ENCODE measurements at places on chromosomes 5 and 9. TPM values are rescaled to one million over a fixed set of nuclear protein-coding genes. Genes with fewer than 3 reads are reported as not detected.

GRCh38 chr5:21391506-21391905 is 1403.5 kb upstream of the CDH18 start:
- no peak overlapping the region for H3K27ac ChIP-seq
- H3K4me3 ChIP-seq: no peak overlapping the region
- H3K4me1 ChIP-seq: no peaks in the 10 kb centered on the region
- DNase-seq: peak; percentile 20
- H3K27me3 ChIP-seq: no peaks in the 10 kb centered on the region

The DOK3 gene
- 1.4 TPM for total RNA-seq

DNA sequence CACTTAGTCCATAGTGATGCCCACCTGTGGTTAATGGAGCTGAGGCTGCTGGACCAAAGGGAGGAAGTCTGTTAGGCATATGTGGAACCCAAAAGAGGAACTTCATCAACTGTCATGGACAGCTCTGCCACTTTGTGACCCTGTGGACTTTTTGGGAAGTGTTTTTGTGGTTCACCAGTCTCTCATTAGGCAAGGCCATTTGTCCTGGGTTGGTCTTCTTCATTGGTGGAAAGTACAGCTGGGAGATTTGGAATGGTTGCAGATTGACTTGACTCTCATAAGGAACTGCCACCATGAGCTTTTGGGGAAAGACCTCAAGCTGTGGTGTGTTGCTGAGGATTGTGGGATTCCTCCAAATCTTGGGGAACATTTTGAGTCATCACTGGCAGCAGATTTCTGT is 31.9 kb upstream of the IL12B start:
- DNase-seq: no peak
- no peak overlapping the region for H3K4me3 ChIP-seq
- H3K27me3 ChIP-seq: no peaks in the 10 kb centered on the region
- H3K4me1 ChIP-seq: no peaks in the 10 kb centered on the region
- H3K36me3 ChIP-seq: no peaks in the 10 kb centered on the region

GRCh38 chr9:81245254-81245956 is 443.9 kb downstream of the TLE1 start:
- no peak overlapping the region for H3K27ac ChIP-seq
- no peak for DNase-seq
- no peaks in the 10 kb centered on the region for H3K36me3 ChIP-seq
- no peak overlapping the region for H3K4me3 ChIP-seq
- no peaks in the 10 kb centered on the region for H3K4me1 ChIP-seq

- no peak overlapping the region for H3K27ac ChIP-seq
- H3K27me3 ChIP-seq: peaks cover 4% of the 10 kb centered on the region
- no peaks in the 10 kb centered on the region for H3K4me1 ChIP-seq
- no peaks in the 10 kb centered on the region for H3K36me3 ChIP-seq
- DNase-seq: no peak
These were observed 18.5 kb downstream of the PAEP start for GRCh38 chr9:135579889-135580660.

The KCNV2 gene
- not detected for total RNA-seq

DNA sequence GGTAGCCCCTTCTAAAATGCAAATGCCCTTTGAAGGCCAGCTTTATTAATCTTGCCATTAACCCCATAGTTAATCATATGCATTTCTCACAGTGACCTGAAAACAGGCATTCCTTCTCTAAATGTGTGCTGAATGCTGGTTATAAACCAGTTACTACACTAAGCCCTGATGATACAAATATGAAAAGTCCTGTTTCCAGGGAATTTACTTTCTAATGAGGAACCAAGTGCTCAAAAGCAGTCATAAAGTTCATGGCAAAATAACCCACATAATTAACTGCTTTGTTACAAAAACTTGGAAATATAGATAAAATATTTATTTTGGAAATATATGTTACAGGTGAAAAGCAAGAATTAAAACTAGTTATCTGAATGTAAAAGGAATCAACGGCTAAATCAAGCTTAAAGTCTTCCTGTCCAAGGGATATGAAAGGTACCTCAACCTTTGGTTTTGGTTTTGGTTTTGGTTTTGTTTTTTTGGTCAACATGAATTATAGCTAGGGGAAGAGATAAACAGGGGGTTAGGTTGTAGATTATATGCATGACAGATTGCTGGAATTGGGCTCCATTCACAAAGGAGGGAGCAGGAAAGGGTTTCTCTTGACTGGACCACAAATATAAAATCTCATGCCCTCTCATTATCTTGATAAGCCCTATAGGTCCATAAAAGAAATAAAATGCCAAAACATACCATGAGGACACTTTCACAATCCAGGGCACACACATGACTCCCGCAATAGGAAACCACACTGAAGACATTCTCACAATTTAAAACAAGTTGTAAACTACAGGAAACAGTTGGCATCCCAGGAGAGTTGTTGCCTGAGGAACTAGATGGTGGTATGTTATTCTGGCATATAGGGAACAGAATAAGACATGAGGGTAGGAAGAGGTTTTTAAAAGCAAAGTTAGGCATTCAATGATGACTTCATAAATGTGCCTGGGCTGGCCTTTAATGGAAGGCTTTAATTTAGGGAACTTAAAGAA is 46.7 kb upstream of the MACIR start:
- H3K27ac ChIP-seq: no peak overlapping the region
- H3K4me1 ChIP-seq: no peaks in the 10 kb centered on the region
- no peak overlapping the region for H3K4me3 ChIP-seq
- no peaks in the 10 kb centered on the region for H3K36me3 ChIP-seq
- no peak for DNase-seq
- no peaks in the 10 kb centered on the region for H3K27me3 ChIP-seq

The WDR38 gene
- not detected for total RNA-seq

DNA sequence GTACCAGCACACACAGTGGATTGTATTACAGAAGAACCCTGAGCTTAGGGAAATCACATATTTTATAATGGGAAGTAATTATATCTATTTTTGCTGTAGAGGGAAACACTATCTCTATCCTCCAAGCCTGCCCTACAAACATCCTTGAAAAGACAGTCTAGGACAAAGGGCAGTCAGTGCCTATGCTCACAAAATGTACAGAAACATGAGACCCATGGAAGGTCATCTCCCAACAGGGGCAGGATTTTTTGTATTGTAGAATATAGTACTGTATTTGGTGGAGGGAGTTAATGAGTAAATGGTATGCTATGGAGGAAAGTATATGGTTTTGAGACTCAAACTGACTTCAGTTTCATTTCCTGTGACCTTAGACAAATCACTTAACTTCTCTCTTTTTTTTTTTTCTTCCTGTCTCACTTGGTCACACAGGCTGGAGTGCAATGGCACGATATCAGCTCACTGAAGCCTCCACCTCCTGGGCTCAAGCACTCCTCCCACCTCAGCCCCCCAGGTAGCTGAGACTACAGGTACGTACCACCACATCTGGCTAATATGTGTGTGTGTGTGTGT is 5.8 kb upstream of the RAB14 start:
- no peaks in the 10 kb centered on the region for H3K36me3 ChIP-seq
- no peak overlapping the region for H3K4me3 ChIP-seq
- no peak overlapping the region for H3K27ac ChIP-seq
- no peaks in the 10 kb centered on the region for H3K27me3 ChIP-seq
- peaks cover 28% of the 10 kb centered on the region for H3K4me1 ChIP-seq

- DNase-seq: no peak
- no peak overlapping the region for H3K4me3 ChIP-seq
- H3K4me1 ChIP-seq: no peaks in the 10 kb centered on the region
- H3K27ac ChIP-seq: no peak overlapping the region
- H3K27me3 ChIP-seq: no peaks in the 10 kb centered on the region
These were observed 327.3 kb upstream of the CDH6 start for GRCh38 chr5:30866142-30866541.

- no peak overlapping the region for H3K4me3 ChIP-seq
- H3K27ac ChIP-seq: no peak overlapping the region
- H3K36me3 ChIP-seq: no peaks in the 10 kb centered on the region
- DNase-seq: no peak
These were observed 2.8 kb downstream of the TMEM171 start for GRCh38 chr5:73122875-73123810.

DNA sequence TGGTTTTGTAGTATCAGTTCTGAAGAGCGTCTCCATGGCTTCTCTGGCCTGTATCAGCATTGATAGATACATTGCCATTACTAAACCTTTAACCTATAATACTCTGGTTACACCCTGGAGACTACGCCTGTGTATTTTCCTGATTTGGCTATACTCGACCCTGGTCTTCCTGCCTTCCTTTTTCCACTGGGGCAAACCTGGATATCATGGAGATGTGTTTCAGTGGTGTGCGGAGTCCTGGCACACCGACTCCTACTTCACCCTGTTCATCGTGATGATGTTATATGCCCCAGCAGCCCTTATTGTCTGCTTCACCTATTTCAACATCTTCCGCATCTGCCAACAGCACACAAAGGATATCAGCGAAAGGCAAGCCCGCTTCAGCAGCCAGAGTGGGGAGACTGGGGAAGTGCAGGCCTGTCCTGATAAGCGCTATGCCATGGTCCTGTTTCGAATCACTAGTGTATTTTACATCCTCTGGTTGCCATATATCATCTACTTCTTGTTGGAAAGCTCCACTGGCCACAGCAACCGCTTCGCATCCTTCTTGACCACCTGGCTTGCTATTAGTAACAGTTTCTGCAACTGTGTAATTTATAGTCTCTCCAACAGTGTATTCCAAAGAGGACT is 1.5 kb downstream of the GPR21 start:
- H3K4me3 ChIP-seq: no peak overlapping the region
- no peak for DNase-seq
- no peaks in the 10 kb centered on the region for H3K4me1 ChIP-seq

The GNA14 gene
- not detected for total RNA-seq

GRCh38 chr9:130833031-130833990 is 1.7 kb upstream of the ABL1 start:
- no peaks in the 10 kb centered on the region for H3K27me3 ChIP-seq
- DNase-seq: no peak
- no peaks in the 10 kb centered on the region for H3K36me3 ChIP-seq
- peaks cover 25% of the 10 kb centered on the region for H3K4me1 ChIP-seq
- H3K27ac ChIP-seq: no peak overlapping the region
- H3K4me3 ChIP-seq: no peak overlapping the region

DNA sequence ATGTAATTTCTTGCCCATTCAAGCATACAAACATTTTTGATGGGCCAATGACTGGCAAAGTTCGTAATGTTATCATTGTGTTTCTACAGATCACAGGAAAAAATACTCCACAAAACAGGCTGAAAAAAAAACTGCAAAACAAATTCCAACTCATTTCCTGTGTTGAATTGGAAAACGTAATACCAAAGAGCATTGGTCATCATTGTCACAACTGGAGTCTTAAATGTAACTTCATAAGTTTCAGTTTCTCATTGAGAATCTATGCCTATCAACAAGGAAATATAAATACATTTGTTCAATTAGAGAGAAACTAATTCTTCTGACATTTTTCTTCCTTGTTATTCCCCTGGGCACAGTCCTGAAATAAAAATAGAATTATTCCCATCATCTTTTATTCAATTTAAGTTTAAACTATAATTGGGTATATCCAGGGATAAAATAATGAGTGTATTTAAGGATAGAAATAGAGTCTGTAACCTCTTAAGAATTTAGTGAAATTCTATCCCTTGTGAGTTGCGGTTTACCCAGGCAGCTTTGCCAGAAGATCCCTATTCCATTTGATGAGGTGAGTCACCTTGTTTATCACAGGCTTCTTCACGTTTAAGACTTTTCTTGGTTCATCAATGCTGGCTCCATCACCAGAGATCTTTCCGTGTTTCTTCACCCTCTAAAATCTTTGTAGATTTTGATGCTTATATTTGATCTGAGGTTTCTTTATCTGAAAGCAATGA is 112.7 kb upstream of the ITGA1 start:
- H3K4me1 ChIP-seq: no peaks in the 10 kb centered on the region
- DNase-seq: no peak
- no peak overlapping the region for H3K27ac ChIP-seq
- H3K27me3 ChIP-seq: no peaks in the 10 kb centered on the region
- H3K36me3 ChIP-seq: no peaks in the 10 kb centered on the region

DNA sequence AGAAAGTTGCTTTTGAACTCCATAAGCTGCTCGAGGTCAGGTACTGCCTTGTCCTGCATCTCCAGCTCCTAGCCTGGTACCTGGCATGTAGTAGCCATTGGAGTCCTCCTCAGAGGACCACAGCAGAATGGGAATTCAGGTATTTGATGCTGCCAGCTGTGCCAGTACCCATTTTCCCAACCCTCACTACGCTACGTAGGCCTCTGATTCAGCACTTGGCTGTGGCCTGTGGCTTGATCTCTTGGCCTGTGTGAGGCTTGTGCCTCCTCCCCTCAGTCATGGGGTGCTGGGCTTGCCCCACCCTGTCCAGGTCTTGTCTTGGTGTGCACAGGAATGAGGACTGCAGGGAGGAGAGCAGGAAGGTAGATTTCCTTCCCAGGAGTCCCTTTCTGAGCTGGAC is 11.8 kb downstream of the OTULIN start:
- H3K27ac ChIP-seq: no peak overlapping the region
- H3K4me1 ChIP-seq: peaks cover 21% of the 10 kb centered on the region
- peaks cover 63% of the 10 kb centered on the region for H3K36me3 ChIP-seq
- H3K27me3 ChIP-seq: no peaks in the 10 kb centered on the region
- DNase-seq: no peak

- no peaks in the 10 kb centered on the region for H3K36me3 ChIP-seq
- no peak overlapping the region for H3K27ac ChIP-seq
- no peak for DNase-seq
- H3K27me3 ChIP-seq: no peaks in the 10 kb centered on the region
These were observed 8.9 kb downstream of the PHF2 start for GRCh38 chr9:93585259-93585658.

GRCh38 chr5:52342361-52342760 is 445.4 kb upstream of the ITGA1 start:
- no peaks in the 10 kb centered on the region for H3K4me1 ChIP-seq
- no peak for DNase-seq
- no peaks in the 10 kb centered on the region for H3K36me3 ChIP-seq
- H3K27ac ChIP-seq: no peak overlapping the region

- no peaks in the 10 kb centered on the region for H3K4me1 ChIP-seq
- no peak overlapping the region for H3K4me3 ChIP-seq
- no peaks in the 10 kb centered on the region for H3K36me3 ChIP-seq
These were observed 92.7 kb upstream of the NEURL1B start for GRCh38 chr5:172548311-172548731.

The DMGDH gene
- 7.9 TPM for total RNA-seq

The TLX3 gene
- total RNA-seq: not detected

- H3K36me3 ChIP-seq: no peaks in the 10 kb centered on the region
- no peak overlapping the region for H3K27ac ChIP-seq
- H3K4me1 ChIP-seq: no peaks in the 10 kb centered on the region
These were observed 59.2 kb downstream of the SYK start for GRCh38 chr9:90860826-90861225.

The FYB1 gene
- total RNA-seq: not detected

GRCh38 chr5:29963956-29964355 is 1229.5 kb upstream of the CDH6 start:
- no peak overlapping the region for H3K27ac ChIP-seq
- H3K36me3 ChIP-seq: no peaks in the 10 kb centered on the region
- DNase-seq: no peak
- no peaks in the 10 kb centered on the region for H3K27me3 ChIP-seq

The KYAT1 gene
- total RNA-seq: 9.2 TPM

- DNase-seq: no peak
- H3K36me3 ChIP-seq: peaks cover 50% of the 10 kb centered on the region
- H3K4me1 ChIP-seq: no peaks in the 10 kb centered on the region
- H3K4me3 ChIP-seq: no peak overlapping the region
- no peaks in the 10 kb centered on the region for H3K27me3 ChIP-seq
These were observed 82.3 kb upstream of the EPB41L4B start for GRCh38 chr9:109403116-109403515.

The BAAT gene
- 0.71 TPM for total RNA-seq

- H3K27me3 ChIP-seq: peaks cover 16% of the 10 kb centered on the region
- H3K27ac ChIP-seq: no peak overlapping the region
These were observed 25.1 kb upstream of the MED10 start for GRCh38 chr5:6403416-6403815.

The FOXD4L5 gene
- not detected for total RNA-seq
